ENCODE measurements at places on chromosomes 5 and 9.
A peak's percentile ranks its signal among the peaks of the same experiment; 100 is the strongest.

GRCh38 chr5:179914032-179914755 lies 6.5 kb upstream of the TBC1D9B start:
- DNase-seq = no peak

DNA sequence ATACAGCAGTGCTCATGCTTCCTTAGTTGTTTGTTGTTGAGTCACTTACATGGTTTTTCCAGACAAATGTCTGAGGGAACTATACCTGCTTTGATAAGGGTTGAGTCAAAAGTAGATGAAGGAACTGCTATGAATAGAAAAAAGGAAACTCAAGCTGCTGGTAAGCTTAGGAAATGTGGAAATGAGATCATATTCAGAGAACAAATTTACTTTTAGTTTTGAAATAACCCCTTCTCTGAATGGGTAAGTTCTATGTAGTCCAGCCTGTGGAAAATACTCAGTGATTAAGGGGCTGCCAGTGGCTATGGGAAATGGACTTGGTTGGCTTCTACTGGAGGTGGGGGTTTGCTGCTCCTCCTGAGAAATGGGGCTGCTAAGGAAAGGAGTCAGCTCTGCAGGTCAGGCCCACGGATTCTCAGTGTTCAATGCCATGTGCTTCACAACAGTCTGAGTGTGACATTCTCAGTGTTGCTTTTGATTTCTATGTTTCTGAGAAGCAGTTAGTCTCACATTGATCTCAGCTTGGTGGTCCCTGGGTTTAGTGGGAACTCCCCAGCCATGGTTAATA lies 47.7 kb upstream of the GLRX start:
- no peak for DNase-seq

GRCh38 chr5:88792144-88792840 lies 90.7 kb downstream of the MEF2C start:
- DNase-seq = no peak

GRCh38 chr9:93680443-93681268 lies 104.3 kb downstream of the PHF2 start:
- DNase-seq = no peak

DNA sequence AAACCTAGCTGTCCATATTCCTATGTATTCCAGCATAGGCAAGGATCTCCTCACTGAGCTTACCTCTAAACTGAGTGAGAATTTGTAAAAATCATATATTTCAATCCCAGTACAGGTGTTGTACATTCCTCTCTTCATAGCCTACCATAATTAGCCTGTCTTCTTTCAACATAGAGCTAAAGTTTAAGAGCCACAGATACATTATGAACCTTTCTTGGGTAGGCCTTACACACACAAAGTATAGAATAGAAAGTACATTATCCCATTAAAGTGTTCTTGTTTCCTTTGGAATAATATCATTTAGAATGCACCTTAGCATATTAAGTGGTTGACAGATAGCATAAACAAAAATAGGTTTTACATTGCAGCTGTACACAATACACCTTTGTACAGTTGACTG lies 282.1 kb upstream of the TMEM161B start:
- no peak for DNase-seq

DNA sequence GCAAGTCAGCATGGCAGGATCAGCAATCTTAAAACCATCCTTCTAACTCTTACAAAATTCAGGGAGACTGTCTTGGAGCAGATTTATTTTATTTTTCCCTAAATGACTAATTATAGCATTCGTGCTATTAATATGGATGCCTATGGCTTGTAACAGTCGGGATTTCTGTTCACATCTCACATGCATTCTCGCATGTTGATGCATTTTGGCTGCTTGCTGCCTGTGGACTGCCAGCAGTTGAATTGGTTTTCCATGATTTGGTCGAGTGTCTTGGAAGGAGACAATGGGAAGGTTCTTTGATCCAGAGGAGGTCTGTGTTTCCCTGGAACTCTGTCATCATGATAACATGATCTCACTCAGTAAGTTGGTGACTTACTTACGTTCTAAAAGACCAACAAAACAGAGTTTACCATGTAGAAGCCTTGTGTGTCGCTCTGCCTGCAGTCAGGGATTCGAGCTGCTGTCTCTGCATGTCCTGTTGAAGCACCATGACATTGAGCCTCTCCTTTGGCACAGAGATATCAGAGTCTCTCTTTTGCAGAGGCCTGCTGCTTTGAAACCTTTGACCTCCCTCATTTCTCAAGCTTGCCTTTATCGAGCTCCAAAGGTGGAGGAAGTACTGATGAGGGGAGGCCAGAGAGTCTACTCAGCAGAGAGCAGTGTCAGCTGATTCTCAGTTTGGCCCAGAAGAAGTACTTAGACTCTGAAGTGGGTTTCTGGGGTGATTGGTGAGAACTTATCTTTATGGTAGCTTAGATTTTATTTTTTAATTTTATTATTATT lies 82.4 kb downstream of the ARHGAP26 start:
- no peak for DNase-seq

GRCh38 chr9:37029776-37030610 lies 4.1 kb downstream of the PAX5 start:
- no peak for DNase-seq

DNA sequence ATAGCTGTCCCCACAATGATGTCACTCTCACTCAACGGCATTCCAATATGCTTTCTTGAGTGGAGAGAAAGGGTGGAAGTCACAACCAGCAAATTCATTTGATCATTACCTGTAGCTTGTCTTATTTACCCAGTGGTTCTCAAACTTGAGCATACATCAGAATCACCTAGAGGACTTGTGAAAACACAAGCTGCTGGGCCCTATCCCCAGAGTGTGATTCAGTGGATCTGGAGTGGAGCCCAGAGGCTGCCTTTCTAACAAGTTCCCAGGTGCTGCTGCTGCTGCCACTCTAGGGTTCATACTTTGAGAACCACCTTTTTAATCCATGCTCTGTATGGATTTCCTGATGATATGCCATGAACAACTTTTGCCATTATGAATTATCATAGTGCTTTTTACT lies 94.7 kb downstream of the KLHL3 start:
- no peak for DNase-seq

DNA sequence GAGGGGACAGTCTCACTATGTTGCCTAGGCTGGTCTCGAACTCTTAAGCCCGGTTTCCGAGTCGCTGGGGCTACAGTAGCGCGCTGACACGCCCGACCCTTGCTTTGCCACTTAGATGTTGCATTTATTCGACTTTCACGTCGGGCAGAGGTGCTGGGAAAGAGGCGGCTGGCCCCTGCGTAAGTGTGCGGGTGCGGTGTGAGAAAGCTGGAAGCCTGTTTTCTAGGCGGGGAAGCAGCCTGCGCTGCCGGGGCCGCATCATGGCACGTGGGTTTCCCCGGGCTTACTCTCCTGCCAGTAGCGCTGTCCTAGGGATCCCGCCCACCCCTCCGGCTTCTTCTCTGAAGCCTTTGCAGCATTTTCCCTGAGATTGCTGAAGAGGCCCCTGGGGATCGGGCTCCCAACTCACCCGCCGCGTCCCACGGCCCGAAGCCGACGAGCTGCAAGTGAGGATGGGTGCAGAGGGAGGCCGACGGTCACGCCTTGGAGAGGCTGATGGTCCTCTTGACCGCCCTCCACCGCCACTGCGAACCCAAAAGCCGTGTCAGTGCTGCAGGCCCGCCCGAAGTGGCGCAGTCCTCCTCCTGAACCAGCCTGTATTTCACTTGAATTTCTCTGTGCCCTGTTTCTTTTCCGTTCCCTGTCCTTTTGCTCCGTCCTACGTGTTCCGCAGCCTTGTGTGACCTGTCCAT lies 5.8 kb upstream of the TRIM41 start:
- DNase-seq = peak; percentile 27

- no peak for DNase-seq
These were observed 46.2 kb downstream of the GALNT10 start for GRCh38 chr5:154236536-154237375.

DNA sequence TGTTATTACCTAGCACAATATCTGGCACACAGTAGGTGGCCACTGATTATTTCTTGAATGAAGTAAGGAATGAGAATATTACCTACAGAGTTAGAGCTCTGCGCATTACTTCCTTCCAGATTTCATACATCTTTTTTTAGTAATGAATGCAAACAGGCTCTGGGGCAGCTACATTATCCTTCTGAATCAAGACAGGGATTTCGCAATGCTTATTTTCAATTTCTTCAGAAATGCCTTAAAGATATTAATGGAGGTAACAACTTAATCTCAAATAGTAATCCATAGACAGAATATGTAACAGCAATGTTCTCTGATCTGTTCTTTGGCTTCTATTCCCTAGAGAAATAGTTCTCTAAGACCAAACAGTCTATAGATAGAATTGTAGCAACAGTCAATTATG lies 32.6 kb downstream of the CDKN2A start:
- DNase-seq = no peak

- no peak for DNase-seq
These were observed 78.5 kb downstream of the KIF4B start for GRCh38 chr5:155091768-155092717.

DNA sequence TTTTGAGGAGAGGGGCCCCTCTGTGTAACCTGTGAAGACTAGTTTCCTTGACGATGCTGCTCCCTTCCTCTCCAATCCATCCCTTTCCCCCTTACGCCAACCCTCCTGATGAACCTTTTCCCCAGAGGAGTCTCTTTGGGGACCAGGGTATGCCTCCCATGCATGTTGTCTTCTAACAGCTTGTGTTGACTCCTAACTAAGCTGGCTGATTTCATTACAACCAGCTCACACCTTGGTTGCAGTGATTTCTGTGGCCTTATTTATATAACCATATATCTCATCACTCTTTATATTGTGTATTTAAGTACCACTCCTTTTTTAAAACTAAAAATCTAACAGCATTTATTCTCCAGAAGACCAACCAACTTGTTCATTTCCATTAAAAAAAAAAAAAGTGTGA lies 42.5 kb downstream of the SFXN1 start:
- DNase-seq = no peak

- DNase-seq = no peak
These were observed 37.8 kb upstream of the FUBP3 start for GRCh38 chr9:130541533-130541932.

- DNase-seq = no peak
These were observed 42.6 kb downstream of the PRDM6 start for GRCh38 chr5:123131551-123132204.

DNA sequence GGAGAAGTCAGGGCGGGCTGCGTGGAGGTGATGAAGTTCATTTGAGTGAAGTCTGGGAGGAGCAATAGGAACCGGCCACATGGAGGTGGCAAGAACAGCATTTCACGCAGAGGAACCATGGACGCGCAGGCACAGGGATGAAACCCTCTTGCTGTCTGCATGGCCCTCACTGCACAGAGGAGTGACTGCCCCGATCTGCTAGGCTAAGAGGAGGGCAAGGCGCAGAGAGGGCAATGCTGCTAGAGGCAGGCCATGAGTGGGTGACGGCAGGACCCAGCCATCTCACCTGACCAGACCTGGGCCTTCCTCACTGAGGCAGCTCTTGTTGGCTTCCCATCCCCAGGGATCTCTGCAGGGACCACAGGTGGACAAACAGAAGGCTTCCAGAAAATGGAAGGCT lies 90.3 kb downstream of the BARX1 start:
- no peak for DNase-seq

GRCh38 chr9:90881648-90882047 lies 80.0 kb downstream of the SYK start:
- DNase-seq = no peak

DNA sequence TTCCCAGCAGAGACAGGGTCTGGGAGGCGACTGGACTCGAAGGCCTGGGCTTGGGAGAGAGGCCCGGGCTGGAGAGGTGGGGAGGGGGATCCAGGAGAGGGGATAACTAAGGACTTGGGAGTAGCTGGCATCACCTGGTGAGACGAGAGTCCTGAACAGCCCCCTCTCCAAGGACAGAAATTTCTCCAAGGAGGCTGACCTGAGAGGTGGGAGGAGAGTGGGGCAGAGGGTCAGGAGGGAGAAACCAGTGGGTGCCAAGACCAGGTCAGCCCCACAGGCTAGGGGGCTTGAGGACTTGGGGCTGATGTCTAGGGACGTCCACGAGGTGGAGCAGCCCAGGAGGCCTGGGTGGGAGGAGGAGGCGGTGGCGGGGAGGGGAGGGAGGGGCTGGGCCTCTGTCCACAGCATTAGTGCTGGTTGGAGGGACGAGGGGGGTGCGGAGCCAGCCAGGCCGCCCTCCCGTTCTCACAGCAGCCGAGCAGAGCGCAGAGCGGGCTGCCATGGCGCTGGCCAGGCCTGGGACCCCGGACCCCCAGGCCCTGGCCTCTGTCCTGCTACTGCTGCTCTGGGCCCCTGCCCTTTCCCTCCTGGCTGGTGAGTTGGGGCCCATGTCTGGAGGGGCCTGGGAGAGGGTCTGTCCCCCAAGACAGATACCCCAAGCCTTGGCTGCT lies at the start of gene CRB2:
Gene CRB2 (plus strand): TSS at position 437 of the 671 bp plus-strand sequence. CDS start 64 bp downstream, at position 501.
- DNase-seq = no peak

DNA sequence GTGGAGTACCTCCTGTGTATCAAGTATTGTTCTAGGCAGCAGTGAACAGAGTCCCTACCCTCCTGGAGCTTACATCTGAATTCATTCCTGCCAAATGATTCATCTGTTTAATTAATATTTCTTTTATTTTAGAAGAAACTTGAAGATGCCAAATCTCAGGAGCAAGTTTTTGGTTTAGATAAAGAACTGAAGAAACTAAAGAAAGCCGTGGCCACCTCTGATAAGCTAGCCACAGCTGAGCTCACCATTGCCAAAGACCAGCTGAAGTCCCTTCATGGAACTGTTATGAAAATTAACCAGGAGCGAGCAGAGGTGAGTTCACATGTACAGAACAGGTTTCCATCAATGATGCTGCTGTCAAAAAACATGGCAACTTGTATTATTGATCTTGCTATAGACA lies 57.9 kb downstream of the RAB14 start:
- no peak for DNase-seq

DNA sequence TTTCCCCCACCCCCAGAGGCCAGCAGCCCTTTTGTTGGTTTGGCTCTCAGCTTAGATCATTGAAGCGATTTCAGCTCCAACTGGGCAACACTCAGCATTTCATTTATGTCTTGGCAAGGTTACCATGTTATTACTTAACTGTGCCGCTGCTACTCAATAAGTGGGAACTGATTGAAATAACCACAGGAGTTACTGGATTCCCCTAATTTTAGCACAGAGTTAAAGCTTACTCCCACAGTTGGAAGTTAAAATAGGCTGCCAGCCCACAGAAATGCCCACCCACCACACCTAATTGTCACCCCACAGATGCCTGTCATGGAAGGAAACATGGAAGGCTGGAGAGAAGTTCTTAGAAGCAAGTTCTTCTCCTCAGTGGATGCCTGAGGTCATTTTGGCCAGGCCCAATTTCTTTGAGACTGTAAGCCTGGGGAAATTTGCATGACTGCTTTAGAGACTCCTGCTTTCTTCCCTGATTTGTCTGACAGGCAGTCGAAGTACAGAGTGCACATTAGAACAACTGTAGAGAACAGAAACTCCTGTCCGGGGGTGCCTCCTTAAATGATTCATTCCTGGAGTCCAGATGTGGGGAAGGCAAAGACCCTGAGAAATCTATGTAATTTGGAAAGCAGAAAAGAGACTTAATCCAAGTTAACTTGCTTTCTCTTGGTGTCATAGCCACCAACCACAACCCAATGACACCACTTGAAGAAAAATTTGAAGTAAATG lies 370.0 kb downstream of the ZSWIM6 start:
- DNase-seq = no peak

DNA sequence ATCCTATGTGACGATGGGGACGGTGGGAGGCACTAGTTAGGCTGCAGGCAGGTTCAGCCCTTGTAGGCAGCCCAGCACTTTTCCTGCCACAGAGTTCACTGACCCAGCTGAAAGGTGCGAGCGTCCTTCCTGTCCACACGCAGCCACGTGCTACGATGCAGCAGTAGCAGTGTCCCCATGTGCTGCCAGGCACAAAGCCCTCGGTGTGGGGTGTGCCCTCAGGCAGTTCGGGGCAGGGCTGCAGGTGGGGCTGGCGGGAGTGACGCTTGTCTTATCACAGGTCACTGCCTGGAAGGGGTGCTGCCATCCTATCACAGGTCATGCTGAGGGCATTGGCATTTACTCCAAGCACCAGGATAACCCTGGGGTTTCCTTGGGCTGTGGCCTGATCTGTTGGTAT lies 46.8 kb upstream of the CLPTM1L start:
- no peak for DNase-seq
